ENCODE measurements at places on chromosomes 12 and 14.

GRCh38 chr12:124904306-124905098, 9.9 kb downstream of the UBC start:
- DNase-seq = peak; percentile 82

GRCh38 chr12:124357616-124358015, 62.7 kb downstream of the RFLNA start:
- no peak for DNase-seq

GRCh38 chr14:52033101-52033642, 35.7 kb downstream of the NID2 start:
- no peak for DNase-seq

- DNase-seq = no peak
These were observed 80.8 kb downstream of the E2F7 start for GRCh38 chr12:76984566-76984965.

DNA sequence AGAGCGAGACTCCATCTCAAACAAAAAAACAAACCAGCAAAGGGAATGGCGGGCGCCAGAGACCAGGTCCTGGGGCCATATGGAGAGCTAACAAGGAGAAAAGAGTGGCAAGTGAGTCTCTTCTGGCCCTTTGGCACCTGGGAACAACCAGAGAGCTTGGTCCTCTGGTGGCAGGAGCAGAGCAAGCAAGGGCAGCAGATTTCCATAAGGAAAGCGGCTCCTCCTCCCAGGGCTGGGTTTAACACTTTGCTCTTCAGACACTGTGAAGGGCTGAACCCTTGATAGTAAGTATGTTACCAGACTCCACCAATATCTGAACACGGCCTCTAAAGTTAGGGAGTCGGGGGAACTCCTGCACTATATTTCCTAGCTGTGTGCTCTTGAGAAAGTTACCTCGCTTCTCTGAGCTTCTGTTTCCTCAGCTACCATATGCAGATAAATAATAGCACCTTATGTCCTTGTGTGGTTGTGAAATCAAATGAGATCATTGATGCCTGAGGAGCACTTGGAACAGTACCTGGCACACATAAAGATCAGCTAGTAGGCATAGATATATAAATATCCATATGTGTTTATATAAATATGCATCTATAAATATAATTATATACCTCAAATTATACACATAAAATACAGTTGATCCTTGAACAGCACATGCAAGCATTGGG, 33.4 kb upstream of the PLEKHG6 start:
- DNase-seq = no peak

- peak; percentile 17 for DNase-seq
These were observed 359.9 kb downstream of the NRXN3 start for GRCh38 chr14:78530078-78530477.

GRCh38 chr12:1610072-1610643, 15.8 kb upstream of the FBXL14 start:
- no peak for DNase-seq

GRCh38 chr14:52254086-52254485, 13.4 kb upstream of the PTGDR start:
- no peak for DNase-seq

All from lung (tissue), 17 donors.